ENCODE measurements at places on chromosomes 5 and 9.

- no peak for DNase-seq
These were observed 14.9 kb downstream of the GAPT start for GRCh38 chr5:58505971-58506640.

- no peak for DNase-seq
These were observed 45.0 kb downstream of the UBE2R2 start for GRCh38 chr9:33861917-33862453.

- DNase-seq, result no peak
These were observed 59.5 kb downstream of the MVB12B start for GRCh38 chr9:126386088-126386487.

GRCh38 chr9:69155341-69156030, 18.6 kb upstream of the TJP2 start:
- no peak for DNase-seq

GRCh38 chr5:8114597-8115266, 245.8 kb downstream of the MTRR start:
- DNase-seq, result no peak

- DNase-seq, result no peak
These were observed 304.1 kb downstream of the DEPDC1B start for GRCh38 chr5:60395712-60396329.

GRCh38 chr5:102807878-102808502, 52.9 kb downstream of the PAM start:
- DNase-seq, result peak; percentile 45

DNA sequence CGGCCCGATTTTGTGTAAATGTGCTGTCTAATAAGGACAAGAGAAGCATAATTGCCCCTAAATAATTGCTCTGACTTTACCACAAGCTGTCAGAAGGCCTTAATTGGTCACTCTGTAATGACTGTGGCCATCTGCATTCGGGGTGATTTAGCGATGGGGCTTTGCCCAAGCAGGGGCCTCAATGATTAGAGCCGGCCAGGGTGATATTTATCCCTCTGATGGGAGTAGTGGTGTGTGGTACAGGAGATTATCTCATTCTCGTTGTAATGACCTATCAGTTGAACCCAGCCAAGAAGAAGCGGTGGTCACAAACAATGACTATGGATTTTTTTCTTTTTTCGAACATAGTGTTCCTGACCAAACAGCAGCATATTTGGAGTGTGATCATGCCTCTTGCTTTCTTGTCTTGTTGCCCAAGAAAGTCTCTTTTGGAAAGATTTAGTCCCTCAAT, 72.0 kb upstream of the SAP30L start:
- no peak for DNase-seq

GRCh38 chr5:100407053-100407452, 128.1 kb upstream of the FAM174A start:
- DNase-seq, result no peak

- no peak for DNase-seq
These were observed 103.7 kb upstream of the TLX3 start for GRCh38 chr5:171205375-171205774.

- no peak for DNase-seq
These were observed 45.9 kb downstream of the ABCA1 start for GRCh38 chr9:104882086-104882485.

DNA sequence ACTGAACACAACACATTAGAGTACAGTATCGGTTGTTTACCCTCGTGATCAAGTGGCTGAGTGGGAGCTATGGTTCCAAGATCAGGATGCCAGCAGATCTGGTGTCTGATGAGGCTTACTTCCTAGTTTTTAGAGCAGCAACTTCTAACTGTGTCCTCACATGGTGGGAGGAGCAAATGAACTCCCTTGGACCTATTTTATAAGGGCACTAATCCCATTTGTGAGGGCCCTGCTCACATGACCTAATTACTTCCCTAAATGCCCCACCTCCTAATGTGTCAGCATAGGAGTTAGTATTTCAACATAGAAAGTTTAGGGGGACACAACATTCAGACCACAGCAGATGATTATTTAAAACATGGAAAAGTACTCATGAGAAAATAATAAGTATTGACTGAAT, 111.8 kb downstream of the GCNT1 start:
- no peak for DNase-seq

- no peak for DNase-seq
These were observed 95.7 kb upstream of the SHB start for GRCh38 chr9:38164659-38165221.

DNA sequence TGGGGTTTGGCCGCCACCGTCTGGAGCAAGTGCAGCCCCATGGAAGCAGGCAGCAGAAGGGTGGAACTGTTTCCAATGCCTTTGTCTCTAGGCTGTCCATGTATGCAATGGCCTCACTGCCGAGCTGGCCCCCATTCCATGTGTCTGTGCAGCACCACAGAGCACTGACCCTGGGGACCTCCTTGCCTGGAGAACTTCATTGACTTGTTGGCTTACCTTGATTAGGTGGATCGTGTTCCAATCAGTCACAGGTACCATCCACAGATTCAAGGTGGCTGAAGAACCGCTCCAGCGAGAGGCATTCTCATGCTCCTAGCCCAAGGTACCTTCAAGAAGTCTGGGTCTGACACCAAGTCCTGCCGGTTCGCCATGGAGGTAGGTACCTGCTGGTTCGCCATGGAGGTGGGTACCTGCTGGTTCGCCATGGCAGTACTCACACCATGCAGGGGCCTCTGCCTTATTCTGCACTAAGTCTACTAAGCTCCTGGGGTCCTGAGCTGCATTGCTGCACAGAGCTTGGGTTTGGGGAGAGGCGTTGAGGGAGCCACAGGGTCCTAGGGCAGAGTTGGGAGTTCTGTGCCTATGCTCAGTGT, 358.3 kb upstream of the IRX1 start:
- no peak for DNase-seq

- no peak for DNase-seq
These were observed 18.3 kb upstream of the TEK start for GRCh38 chr9:27090711-27091110.

DNA sequence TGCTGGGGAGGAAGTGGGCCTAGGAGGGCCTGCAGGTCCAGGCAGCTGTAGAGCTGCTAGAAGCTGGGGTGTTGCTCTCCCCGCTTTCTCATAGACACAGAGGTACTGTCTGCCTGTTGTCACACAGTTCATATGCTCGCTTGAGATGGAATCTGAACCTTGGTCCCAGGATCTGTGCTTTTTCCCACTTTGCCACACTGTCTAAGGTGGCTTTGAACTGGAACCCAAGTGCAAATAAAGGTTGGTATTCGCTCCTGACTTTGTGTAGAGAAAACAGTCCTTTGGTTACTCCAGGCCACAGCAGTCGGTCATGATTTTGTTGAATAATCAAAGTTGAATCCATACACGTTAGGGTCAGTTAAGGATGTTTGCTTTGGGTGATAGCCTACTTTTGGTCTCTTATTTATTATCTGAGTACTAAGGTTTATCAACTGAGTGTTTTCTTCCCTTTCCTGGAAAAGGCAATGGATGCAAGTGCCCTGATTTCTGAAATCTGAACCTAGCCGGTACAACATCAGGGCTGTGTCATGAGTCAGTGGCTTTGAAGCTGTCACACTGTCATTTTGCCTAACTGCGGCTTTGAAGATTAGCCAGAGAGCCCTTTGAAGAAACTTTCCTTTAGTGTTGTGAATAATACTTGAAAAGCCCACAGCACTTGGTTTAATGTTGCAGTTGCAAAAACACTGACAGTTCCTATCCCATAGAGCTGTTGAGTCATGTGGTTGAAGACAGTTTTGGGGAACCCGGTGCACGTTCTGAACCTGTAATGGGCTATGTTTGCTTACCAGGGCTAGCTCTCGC, 41.3 kb downstream of the HABP4 start:
- no peak for DNase-seq

DNA sequence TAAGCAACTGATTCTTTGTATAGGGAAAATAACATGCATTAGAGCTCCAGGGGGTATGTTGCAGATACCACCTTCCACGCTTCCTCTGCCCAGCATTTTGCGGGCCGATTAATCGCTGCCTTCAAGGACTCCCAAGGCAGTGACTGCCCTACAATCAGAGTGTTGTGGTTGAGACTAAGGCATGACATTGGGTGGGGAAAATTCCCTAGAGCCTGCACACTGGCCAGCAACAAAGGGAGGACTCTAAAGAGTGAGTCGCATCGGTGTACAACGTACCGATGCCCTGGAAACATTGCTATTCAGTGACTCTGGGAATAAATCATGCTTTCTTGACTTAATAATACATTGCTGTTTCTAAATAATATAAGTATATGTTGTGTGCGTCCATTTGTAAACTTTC, 119.7 kb downstream of the ZNF462 start:
- DNase-seq, result peak; percentile 19

DNA sequence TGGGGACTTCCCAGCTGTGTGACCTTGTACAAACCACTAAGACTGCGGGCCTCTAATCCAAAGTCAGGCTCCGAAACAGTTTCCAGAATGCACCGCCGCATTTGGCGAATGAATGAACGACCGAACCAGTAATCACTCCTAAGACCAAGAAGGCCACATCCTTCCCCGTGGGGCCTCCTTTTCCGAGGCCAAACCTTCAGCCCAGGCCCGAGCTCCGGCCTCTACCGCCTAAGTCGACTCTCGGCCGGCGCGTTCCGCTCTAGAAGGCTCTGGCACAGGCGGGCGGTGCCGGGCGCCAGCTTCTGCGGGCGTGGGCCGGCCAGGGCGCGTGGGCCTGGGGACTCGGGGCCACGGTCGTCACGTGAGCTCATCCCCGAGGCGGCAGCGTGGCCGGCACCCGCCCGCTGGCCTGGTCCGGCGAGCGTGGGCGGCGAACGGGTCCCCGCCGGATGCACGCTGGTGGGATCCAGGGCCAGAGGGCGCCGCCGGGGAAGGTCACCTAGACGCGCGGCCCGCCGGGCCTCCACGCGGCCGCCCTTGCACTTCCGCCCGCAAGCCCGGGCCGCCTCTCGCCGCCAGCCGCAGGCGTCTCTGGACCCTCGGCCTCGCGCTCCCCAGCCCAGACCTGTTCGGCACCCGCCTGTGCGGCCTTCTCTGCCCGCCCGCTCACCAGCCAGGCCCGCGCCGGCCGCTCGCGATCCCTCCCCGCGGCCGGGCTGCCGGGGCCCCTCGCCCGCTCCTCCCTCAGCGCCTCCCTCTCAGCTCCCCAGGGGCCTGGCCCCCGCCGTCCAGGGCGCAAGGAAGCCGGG, 754 bp downstream of the VDAC1 start:
- DNase-seq, result peak; percentile 43
